ENCODE measurements at places on chromosomes 5 and 9. TPM values are rescaled to one million over a fixed set of nuclear protein-coding genes. Genes with fewer than 3 reads are reported as not detected.

- DNase-seq, result no peak
Observed at GRCh38 chr9:129401623-129402370, 219.1 kb downstream of the C9orf50 start.

GRCh38 chr9:133490201-133490681 is 11.3 kb upstream of the SLC2A6 start:
- DNase-seq, result no peak

DNA sequence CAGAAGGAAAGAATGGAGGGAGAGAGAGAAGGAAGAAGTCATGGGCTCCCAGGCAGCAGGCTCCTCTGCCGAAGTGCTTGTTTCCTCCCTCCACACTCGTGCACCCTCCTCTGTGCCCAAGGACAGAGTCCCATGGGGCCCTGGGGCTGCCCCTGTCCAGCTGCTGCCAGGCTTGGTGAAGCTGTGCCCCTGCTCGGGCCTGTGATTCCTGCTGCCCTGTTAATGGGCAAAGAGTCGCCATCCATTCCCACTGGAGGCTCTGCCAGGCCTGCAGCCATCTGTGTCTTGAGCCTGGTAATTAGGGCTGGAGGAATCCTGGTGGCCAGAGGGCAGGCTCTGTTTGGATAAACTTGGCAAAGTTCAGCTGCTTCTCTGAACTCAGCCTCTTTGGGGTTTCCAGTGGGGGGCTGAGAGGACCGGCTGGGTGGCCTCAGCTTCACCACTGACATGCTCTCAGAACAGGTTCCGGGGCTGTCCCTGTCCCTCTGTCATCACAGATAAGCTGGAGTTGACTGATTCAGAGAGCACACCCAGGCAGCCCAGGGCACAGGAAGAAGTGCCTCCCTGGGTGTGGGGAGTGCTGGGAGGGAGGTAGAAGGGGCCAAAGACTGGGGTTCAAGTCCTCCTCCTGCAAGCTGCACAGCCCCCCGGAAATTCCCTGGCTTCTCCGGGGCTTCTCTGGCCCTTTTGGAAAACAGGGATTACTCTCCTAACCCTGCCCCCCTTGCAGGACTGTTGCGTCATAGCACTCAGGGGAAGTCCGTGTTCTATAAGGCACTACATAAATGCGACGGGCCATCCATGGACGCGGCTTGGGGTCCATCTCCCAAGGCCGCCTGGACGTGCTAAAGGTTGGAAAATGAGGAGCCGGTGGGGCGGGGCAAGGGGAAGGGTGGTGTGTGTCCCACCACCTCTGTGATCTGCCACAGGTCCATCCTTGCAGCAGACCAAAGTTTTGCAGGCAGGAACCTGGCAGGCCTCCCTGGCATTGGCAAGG is 154.8 kb downstream of the PAX5 start:
- DNase-seq, result no peak

The AK8 gene
- total RNA-seq, result not detected

The NPR3 gene
- not detected for total RNA-seq

The PDE6A gene
- not detected for total RNA-seq

All from activated T-helper 2 cell treated with anti-CD3 and anti-CD28 coated beads, Interferon-gamma antibody, Interleukin-2, Interleukin-4, amounts not matched to agents 10 μg/mL and 5 μg/mL and 100 μg/mL, durations not matched to agents 14 hours and 24 hours and 36 hours (primary cell).